Fibroblast of skin of scalp (primary cell): ENCODE measurements at places on chromosomes 4 and X.
A peak's percentile ranks its signal among the peaks of the same experiment; 100 is the strongest.

GRCh38 chr4:2961421-2961810 is 1.8 kb downstream of the NOP14 start:
- DNase-seq = no peak

DNA sequence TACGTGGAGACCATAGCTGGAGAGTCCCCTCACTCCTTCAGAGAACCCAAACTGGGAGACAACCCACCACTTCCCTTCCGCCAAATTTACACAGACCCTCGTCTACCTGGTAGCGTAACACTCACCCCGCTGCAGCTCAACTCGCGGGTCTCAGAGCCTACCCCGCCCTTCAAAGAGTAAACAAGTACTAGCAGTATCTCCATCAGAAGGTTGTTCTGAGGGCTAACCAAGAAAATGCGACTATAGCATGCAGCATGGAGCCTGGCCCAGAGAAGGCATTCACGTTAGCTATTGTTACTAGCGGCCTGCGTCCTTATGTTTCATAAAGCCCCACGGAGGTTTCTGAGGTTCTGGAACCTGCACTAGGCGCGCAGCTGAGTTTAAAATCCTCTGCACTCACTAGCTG is 531 bp upstream of the MANBA start:
- no peak for DNase-seq

DNA sequence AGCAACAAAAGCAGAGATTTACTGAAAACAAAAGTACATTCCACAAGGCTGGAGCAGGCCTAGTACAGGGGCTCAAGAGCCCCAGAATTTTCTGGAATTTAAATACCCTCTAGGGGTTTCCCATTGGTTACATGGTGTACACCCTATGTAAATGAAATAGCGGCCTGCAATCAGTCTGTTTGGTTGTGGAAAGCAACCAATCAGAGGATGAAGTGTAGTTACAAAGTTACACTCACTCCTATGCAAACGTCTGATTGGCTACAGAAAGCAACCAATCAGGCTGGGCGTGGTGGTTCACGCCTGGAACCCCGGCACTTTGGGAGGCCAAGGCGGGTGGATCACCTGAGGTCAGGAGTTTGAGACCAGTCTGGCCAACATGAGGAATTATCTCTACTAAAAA is 13.8 kb upstream of the TXLNG start:
- DNase-seq = no peak

DNA sequence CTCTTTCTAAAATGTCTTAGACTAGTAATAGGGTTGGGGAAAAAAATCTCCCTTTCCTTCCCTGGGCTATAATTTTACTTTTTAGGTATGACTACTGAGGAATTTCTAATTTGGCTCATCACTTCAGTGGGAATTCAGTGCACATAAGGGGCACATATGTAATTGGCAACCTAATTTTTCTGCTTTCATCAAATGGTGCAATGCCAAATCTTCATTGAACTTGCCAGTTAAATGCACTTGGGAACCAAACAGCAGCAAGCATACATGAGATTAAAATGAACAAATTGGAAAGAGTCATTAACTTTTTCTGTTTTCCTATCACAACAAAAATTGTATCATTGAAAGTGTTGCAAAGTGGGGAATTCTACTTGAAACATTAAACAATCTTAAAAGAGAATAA is 2.9 kb upstream of the CCSER1 start:
- no peak for DNase-seq

DNA sequence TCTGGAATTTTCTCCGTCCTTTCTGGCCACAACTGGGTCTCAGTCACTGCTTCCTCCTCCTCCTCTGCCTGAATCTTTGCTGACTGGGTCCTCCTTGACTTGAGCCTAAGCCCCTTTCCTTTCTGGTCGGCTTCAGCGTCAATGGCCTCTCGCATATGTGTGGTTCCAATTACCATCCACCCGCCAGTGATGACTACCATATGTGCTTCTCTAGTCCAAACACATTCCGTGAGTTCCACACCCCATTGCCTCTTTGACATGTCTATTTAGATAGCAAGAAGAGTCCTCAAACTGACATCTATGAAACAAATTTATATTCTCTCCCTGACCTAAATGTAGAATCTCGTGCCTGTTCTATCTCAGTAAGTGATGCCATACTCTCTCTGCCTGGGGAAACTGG is 19.8 kb downstream of the MXRA5 start:
- peak; percentile 86 for DNase-seq

GRCh38 chr4:155734065-155734464 is 24.8 kb upstream of the GUCY1B1 start:
- peak; percentile 16 for DNase-seq

DNA sequence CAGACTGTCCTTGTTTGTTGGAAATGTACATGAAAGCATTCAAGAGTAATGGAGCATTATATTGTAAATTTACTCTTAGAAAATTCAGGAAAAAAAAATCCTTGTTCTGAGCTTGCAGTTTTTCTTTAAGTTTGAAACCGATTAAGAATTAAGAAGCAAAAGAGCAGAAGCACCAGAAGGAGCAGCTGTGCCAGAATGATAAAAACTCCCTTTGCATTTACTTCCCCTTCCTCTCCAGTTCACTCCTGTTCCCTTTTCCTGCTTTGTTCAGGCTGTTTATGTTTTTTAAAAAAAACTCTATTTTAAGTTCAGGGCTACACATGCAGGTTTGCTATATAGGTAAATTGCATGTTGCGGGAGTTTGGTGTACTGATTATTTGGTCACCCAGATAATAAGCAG is 90.3 kb downstream of the ATOH1 start:
- DNase-seq = no peak
